ENCODE measurements at places on chromosomes 4 and X.
A peak's percentile ranks its signal among the peaks of the same experiment; 100 is the strongest.

GRCh38 chr4:58413849-58414248 lies 1303.7 kb upstream of the IGFBP7 start:
- no peak for DNase-seq

- DNase-seq, result peak; percentile 82
Measured at GRCh38 chrX:40893251-40893910, 158.0 kb upstream of the MED14 start.

DNA sequence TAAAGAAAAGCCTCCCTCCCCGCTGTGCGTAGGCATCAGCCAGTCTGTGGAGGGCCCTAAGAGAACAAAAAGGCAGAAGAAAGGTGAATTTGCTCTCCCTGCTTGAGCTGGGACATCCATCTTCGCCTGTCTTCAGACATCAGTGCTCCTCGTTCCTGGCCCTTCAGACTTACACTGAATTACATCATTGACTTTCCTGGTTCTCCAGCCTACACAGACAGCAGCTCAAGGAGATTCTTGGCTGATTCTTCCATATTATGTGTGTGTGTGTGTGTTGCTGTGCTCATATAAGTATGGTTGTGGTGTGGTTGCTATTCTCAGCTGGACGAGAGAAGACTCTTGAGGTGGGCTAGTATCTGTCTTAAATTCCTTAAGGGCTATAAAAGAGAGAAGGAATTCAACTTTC lies 35.5 kb upstream of the CD99L2 start:
- DNase-seq, result no peak

GRCh38 chrX:78839711-78840110 lies 92.2 kb downstream of the LPAR4 start:
- DNase-seq, result no peak

GRCh38 chr4:151718984-151719955 lies 41.5 kb downstream of the GATB start:
- DNase-seq, result no peak

- no peak for DNase-seq
Measured at GRCh38 chrX:53004811-53005210, 43.8 kb upstream of the GPR173 start.

GRCh38 chr4:177194906-177195305 lies 114.8 kb upstream of the NEIL3 start:
- DNase-seq, result no peak

- no peak for DNase-seq
Measured at GRCh38 chr4:108219998-108220397, 51.3 kb upstream of the LEF1 start.

- no peak for DNase-seq
Measured at GRCh38 chr4:139245590-139245989, 34.4 kb downstream of the MGARP start.

DNA sequence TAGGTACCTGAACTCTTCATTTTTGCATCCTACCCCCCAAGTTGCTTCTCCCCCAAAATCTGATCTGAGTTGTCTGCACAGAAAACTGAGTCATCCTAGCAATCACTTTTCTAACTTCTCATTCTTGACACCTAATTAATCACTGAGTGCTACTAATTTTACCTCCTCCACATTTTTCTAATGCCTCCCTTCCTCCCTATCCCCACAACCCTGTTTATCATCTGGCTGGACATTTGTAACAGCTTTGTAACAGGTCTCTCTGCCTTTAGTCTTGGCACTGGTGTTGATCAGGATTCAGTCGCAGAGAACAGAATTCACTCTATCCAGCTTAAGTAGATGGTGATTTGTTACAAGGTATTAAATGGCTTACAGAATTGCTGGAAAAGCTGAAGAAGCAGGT lies 303.9 kb upstream of the GATB start:
- no peak for DNase-seq

- no peak for DNase-seq
Measured at GRCh38 chrX:16963216-16963615, 16.8 kb downstream of the REPS2 start.

GRCh38 chrX:15299941-15300851 lies 15.2 kb downstream of the ASB11 start:
- peak; percentile 25 for DNase-seq

DNA sequence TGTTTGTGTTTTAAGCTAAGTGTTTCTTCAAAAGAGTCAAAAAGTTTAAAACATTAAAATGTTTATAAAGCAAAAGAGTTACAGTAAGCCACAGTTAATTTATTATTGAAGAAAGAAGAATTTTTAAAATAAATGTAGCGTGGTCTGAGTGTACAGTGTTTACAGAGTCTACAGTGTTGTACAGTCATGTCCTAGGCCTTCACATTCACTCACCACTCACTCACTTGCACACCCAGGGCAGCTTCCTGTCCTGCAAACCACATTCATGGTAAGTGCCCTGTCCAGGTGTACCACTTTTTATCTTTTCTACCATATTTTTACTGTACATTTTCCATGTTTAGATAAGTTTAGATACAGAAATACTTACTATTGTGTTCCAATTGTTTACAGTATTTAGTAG lies 239.7 kb upstream of the AGA start:
- no peak for DNase-seq

DNA sequence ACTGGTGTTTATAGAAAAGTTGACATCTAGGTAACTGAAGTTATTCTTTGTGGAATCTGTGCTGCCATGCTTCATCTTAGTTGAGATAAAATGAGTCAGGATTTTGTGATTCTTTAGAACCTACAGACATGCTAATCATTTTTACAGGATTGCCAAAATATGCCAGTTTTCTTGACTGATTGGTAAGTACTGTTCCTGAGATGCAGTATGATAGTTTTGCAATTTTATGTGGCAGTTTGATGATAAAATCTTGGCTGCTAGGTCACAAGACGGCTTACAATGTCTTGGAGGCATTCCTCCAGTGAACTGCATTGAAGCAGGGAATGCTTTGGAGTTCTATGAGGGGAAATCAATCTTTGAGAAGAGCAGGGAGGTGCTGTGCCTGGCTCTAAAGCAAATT lies 104.4 kb upstream of the ESX1 start:
- DNase-seq, result no peak

Data from NCI-H2171 treated with DMSO at 0.1 percent for 48 hours (cell line).